HFFc6 (cell line): ENCODE measurements at places on chromosomes 2 and 18. TPM values are rescaled to one million over a fixed set of nuclear protein-coding genes. Genes with fewer than 3 reads are reported as not detected.

DNA sequence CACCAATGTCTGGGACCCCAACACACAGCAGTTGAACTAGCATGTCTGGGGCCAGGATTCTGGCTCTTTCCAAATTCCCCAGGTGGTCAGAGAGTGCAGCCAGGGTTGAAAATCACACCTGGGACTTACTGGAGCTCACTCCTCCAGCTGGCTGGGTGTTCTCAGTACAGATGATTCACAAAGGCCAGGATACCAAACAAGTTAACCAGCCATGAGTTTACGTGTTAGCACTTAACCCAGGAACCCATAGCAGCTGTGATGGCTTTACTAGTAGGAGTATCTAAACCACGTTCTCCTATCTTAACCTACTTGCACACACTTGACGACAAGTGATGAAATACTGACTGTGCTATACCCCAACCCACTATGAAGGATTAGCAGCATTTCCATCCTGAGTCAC, 222.8 kb downstream of the FBXO15 start:
- DNase-seq, result peak; percentile 18

DNA sequence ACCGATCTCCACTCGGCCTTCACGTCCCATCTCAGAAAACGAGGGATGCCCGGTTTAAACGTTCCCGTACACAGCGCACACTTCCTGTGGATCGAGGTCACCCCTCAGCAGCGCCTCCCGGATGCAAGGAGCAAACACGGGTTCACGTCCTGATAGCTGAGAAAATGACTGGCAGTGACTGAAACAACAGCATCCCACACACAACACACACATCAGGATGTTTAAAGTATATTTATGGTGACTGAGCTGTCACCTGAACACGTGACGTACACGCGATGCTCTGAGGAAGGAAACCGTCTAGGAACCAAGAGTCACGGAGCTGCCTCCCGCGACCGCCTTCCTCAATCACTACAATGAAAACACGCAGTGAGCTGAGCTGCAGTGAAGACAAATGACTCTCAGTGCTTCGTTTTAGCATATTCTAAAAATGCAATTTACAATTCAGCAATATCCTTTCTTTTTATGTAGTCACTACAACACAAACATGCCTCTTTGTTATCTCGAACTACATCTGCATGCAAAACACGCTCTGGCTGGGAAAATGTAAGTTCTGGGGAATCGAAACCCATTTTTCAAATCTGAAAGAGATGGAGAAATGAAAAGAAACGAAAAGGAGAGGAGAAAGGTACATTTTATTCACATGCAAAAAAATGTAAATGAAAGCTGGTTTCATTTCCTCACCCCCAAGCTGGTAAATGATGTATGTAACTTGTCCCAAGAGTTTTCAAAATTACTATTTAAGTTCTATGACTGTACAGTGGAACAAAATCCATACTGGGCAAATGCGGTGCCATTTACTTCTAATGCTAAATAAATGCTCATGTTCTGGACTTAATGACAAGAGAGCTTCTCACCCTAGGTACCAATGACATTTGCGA, 19.8 kb downstream of the HDAC4 start:
- DNase-seq, result no peak

- DNase-seq, result no peak
Observed at GRCh38 chr2:235007664-235008457, 56.0 kb downstream of the SH3BP4 start.

- no peak for DNase-seq
Observed at GRCh38 chr2:196336207-196336606, 164.8 kb upstream of the STK17B start.

DNA sequence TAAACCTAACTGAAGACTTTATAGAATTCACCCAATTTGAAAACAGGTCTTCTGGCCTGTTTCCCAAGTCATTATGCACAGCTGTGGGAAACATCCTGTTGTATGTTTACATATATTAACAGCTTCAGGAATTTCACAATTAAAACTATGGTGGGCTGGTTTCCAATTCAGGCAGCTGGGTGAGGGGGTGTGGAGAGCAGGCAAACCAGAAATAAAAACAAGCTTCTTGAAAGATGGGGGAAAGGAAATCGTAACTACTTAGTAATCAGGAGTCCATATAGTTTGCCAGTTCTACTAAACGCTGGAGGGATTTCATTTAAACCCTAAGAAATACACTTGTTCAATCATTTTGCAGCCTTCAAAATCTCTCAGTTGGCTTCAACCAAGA, 22.8 kb downstream of the ATP8B1 start:
- DNase-seq, result no peak

DNA sequence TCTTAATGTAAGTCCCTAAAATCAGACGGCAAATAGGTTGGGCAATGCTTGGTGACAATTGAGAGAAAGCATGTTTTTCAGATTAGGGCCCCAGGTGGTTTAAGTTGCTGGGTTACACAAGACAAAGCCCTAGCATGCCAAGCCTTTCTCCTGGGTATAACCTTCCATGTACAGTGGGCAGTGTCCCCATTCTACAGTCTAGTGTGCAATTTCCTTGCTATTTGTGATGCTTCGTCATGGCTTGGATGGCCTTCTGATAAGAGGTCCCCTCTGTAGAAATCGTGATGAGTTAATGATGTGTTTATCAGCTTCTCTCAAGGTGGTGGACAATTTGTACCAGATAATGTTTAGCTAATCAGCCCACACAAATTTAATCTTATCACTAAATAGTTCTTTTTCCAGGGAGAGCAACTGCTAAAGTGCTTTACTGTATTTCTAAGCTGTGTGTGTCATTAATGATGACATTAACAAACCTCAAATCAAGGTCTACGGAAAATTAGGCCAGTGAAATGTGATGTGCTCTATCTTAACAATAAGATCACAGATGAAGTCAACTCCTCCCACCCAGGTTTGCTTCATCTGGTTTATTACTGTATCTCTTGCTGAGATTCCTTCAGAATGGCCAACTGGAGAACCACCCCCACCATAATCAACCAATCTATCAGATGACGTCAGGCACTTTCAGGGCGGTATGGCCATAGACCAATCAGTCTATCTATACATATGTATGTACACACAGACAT, 61.7 kb downstream of the PLB1 start:
- DNase-seq, result no peak

- DNase-seq, result no peak
Observed at GRCh38 chr2:162013514-162014475, 60.2 kb downstream of the DPP4 start.

GRCh38 chr2:71720283-71720560, 266.9 kb downstream of the DYSF start:
- no peak for DNase-seq

- peak; percentile 77 for DNase-seq
Observed at GRCh38 chr2:63614448-63614968, 25.7 kb downstream of the MDH1 start.

GRCh38 chr18:57807336-57808117, 4.4 kb upstream of the ATP8B1 start:
- peak; percentile 67 for DNase-seq

GRCh38 chr2:237073552-237073951, 12.1 kb upstream of the COPS8 start:
- DNase-seq, result peak; percentile 69

GRCh38 chr2:26245810-26246209, 1.1 kb downstream of the HADHB start:
- DNase-seq, result peak; percentile 11

Gene CYTIP
- not detected in 3 replicates for total RNA-seq

Gene NYAP2
- not detected in 3 replicates for total RNA-seq

Gene ACTG2
- 0.32 to 2.3 TPM (median 0.55 TPM) in 3 replicates for total RNA-seq

Gene VAMP5
- total RNA-seq, result 51.2 to 90.1 TPM (median 78.7 TPM) in 3 replicates

Gene PJVK
- total RNA-seq, result 0.60 to 0.91 TPM (median 0.72 TPM) in 3 replicates

Gene FEV
- not detected in 2 replicates for total RNA-seq

Gene TMEM247
- total RNA-seq, result not detected in 3 replicates

Gene CNGA3
- 0.26 to 0.87 TPM (median 0.35 TPM) in 3 replicates for total RNA-seq
